Heart right ventricle (tissue), 16 donors: ENCODE measurements at places on chromosomes 6 and 20.

- no peak for DNase-seq
Measured at GRCh38 chr20:8807480-8808201, 261.2 kb upstream of the PLCB4 start.

GRCh38 chr6:30490026-30490876 lies 942 bp downstream of the HLA-E start:
- peak; percentile 79 for DNase-seq

DNA sequence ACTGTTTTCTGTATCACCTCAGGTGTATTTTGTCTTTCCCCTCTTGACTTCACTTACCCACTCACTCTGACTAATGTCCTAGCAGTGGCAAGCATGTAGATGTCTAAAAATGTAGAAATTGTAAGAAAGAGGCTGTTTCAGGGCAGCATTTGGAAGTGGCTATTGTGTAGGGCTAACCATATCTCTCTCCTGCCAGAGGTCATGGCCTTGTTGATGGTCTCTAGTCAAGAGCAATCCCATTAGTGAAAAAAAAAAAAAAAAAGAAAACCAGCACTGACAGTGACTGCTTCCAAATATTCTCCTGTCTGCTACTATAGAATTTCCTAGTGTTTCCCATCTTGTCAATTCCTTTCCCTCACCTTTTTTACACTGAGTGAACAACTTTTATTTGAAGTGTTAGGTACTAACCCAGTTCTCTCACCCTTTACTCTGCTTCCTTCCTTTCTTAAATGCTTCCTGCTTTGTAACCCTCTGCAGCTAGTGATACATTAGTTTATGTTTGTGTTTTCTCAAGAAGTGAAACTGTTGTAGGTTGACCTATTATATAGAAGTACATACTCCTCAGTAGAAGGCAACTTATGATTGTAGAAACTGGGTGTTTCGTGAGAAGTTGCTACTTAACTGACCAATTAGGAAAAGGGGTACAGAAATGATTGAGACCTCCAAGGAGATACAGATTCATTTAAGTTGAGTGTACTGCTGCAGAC lies 174.1 kb upstream of the PTPRK start:
- DNase-seq: no peak

- DNase-seq: no peak
Measured at GRCh38 chr6:131754088-131754487, 43.3 kb upstream of the CTAGE9 start.

GRCh38 chr6:125474061-125474460 lies 172.3 kb upstream of the HDDC2 start:
- DNase-seq: no peak

DNA sequence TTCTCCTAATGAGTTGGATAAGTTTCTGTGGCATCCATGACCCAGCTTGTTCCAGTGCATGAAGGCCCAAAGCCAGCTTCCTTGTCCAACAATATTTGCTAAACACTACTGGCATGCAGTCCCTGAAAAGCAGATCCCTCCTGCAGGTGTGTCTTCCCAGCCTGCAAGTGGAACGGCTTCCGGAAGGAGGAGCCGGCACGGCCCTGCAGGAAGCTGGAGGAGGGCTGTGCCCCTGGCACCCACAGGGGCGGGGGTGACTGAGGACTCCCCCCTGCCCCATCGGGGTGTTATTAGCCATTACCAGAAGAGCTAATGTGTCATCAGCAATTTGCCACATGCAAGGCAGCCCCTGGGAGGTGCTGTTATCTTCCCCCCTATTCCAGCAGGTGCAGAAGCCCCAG lies 27.4 kb downstream of the NPEPL1 start:
- no peak for DNase-seq

DNA sequence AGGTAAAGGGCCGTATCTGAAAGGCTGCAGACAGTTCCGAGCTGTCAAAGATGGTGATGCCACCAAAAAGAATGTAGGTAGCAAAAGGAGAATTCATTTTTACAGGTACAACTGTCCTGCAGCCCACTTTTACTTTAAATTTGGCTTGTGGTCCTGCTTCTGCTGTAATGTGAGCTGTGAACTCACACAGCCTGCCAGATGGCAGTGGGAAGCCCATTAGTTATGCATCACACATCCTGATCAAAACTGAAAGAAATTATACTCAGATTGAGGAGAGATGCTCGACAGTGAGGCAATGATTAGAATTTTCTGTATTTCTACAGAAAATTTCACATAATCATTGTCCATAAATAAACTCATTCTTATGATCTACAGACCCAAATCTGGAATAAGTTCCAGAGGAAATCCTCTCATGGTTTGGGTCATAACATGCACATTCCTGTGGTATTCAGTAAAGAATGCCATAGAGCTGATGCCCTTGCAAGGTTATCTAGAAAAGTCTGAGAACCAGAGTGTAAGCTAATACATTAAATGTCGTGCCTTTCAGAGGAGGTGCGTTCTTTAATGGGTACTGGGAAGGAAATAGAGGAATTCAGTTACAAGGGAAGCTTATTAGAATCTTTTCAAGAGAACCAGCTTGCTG lies 23.9 kb upstream of the E2F3 start:
- DNase-seq: no peak

GRCh38 chr6:80579391-80580023 lies 473.0 kb downstream of the BCKDHB start:
- no peak for DNase-seq

DNA sequence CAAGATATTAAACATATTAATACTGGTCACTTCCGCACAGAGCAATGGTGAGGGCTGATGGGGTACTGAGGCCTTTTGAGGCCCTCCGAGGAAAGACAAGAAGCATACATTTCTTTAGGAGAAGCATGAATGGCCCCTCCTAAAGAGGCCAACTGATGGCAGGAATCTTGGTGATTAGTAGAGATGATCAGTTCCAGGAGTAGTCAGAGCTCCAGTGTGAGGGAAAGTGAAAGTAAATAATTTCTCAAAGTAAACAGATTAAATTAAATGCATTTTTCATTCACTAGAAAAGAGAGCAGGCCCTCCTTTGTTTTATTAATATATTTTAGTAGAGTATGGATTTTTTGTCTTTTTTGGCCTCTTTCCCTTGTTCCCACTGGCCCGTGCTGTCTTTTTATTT lies 38.2 kb downstream of the NOX3 start:
- DNase-seq: no peak

GRCh38 chr6:160226118-160226591 lies 32.5 kb downstream of the SLC22A2 start:
- DNase-seq: no peak

DNA sequence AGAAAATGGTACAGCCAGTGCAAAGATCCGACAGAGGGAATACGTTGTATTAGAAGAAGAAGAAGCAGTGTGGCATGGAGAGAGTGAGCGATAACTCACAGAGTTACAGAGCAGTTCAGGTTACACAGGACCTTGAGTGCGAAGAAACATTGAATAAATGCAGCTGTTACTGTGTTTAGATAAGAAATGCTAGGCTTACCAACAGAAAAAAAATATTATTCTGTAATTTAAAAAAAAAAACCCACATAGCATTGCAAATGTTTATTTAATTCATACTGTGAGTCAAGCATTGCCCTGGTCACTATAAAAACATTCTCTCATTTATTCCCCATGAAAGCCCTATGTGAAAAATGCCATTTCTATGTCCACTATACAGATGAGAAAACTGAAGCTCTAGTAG lies 373.4 kb upstream of the EPHA7 start:
- DNase-seq: no peak

GRCh38 chr6:43935921-43936439 lies 166.0 kb downstream of the VEGFA start:
- no peak for DNase-seq

DNA sequence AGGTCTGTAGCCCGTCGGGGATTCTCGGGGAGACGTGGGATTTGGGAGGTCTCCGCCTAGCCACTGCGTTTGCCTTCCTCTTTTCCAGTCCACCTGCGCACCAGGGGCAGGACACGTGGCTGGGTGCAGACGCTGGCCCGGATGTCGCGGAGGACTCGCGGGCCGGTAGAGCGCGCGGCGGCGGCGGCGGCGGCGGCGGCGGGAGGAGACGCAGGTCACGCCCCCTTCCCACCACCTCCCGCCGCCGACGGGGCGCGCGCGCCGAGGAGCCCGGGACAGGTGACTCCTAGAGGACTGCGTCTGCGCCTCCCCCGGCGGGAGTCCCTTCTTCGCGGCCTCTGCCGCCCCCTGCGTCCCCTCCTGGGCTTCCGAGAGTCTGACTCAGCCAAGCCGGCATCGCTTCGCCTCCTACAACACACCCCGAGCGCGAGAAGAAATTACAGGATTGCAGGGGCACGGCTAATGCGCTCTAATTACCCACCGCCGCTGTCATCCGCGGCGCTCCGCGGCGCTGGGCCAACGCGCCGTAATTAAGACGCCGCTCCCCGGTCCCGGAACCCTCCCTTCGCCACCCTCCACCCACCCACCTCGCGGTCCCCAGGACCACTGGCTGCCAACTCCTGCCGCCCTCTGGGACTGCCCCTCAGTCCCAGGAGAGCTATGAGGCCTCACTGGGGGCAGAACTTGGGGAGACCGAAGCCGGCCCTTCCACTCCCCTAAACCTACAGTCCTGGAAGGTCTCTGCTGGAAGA lies 124.5 kb downstream of the MRPL14 start:
- DNase-seq: peak; percentile 44

GRCh38 chr20:25256226-25256859 lies 8.5 kb downstream of the PYGB start:
- no peak for DNase-seq

GRCh38 chr20:42686057-42686456 lies 503.6 kb downstream of the PTPRT start:
- DNase-seq: no peak

DNA sequence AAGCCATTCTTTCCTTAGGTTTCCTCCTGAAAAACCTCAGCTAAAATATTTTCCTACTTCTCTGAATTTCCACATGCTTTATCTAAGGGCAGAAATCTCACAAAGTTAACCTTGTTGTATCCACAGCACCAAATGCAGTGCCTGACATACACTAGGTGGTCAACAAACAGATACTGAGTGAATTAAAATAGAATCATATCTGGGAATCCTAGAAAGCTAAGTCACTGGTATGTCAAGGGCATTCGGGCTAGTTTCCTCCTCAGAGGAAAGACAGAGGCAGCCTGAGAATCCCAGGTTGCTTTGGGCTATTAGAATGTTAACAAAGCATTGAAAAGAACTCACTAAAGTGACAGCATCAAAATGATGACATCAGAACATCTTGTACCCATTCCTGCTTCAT lies 132.7 kb upstream of the F13A1 start:
- DNase-seq: no peak

GRCh38 chr20:19820555-19821211 lies 62.6 kb downstream of the RIN2 start:
- no peak for DNase-seq

DNA sequence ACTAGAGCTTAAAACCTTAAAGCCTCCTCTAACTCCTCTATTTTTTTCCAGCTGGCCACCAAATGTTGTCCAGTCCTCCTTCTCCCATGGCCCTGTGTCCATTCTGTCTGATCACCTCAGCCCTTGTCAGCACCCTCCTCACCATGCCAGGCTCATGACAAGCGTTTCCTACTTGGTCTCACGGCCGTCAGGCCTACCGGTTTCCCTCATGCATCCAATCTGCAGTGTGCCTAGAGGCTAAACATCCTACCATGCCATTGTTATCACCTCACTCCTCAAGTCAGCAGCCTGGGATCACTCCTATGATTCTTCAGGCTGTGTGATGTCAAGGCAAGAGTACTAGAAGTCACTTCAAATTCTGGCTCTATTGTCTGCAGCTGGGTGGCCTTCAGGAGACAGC lies 9.6 kb upstream of the TJAP1 start:
- no peak for DNase-seq
